Heart right ventricle (tissue), 16 donors: ENCODE measurements at places on chromosomes 2 and 18. TPM values are rescaled to one million over a fixed set of nuclear protein-coding genes. Genes with fewer than 3 reads are reported as not detected.

GRCh38 chr18:37391156-37391555 lies 174.4 kb downstream of the CELF4 start:
- no peak for DNase-seq

GRCh38 chr2:56687169-56687568 lies 503.4 kb downstream of the CCDC85A start:
- DNase-seq, result no peak

- DNase-seq, result no peak
Observed at GRCh38 chr2:236302555-236302954, 38.3 kb upstream of the ASB18 start.

The COL4A3 gene
- 4.4 TPM for total RNA-seq

DNA sequence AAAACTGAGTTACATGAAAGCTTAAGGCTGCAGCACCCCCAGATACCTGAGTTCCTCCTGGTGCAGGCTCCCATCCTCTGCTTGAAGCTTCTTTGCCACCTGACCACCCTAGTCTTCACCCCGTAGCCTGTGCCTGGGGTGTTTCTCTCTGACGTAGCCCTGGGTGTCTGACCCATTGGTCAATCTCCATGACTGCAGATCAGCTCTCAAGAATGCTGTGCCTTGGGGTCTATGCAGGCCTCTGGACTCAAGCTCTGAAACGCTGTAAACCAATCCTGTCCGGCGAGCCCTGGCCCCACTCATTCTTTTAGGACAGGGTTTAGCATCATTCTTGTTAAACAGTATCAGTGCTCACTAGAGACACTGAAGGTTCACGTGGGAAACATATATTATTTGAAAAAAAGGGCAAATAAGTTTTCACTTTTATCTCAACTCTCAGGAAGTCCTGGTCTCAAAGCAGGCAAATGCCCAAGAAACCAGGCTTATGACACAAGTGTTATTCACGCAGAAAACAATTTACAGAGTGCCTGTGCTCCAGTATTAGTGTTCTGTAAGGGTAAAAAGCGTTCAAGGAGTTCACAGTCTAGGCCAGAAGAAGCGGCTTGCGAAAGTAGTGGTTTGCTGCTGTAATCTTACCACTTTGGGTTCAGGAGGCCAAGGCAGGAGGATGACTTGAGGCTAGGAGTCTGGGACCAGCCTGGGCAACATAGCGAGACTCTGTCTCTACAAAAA lies 22.8 kb upstream of the PPP4R1 start:
- no peak for DNase-seq
